Lower lobe of right lung (tissue), 2 donors: ENCODE measurements at places on chromosomes 6 and 20.

- no peak for DNase-seq
Observed at GRCh38 chr6:155647354-155647753, 191.7 kb upstream of the NOX3 start.

DNA sequence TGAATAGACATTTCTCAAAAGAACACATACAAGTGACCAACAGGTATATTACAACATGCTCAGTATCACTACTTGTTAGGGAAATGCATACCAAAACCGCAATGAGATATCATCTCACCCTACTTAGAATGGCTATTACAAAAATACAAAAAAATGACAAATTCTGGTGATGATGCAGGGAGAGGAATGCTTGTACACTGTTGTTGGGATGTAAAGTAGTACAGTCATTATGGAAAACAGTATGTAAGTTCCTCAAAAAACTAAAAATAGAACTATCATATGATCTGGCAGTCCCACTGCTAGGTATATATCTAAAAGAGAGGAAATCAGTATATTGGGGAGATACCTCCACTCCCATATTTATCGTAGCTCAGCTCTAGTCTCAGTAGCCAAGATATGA is 10.9 kb upstream of the SLC17A5 start:
- no peak for DNase-seq

GRCh38 chr6:62974452-62974851 is 236.8 kb upstream of the FKBP1C start:
- no peak for DNase-seq

GRCh38 chr20:21360705-21361104 is 36.6 kb downstream of the NKX2-4 start:
- no peak for DNase-seq

GRCh38 chr6:162055365-162055764 is 672.2 kb downstream of the PRKN start:
- no peak for DNase-seq

- DNase-seq, result no peak
Observed at GRCh38 chr6:146056506-146056905, 27.6 kb downstream of the GRM1 start.

GRCh38 chr20:6784210-6784631 is 16.7 kb downstream of the BMP2 start:
- DNase-seq, result no peak

- DNase-seq, result no peak
Observed at GRCh38 chr6:53615633-53616449, 49.7 kb downstream of the KLHL31 start.

GRCh38 chr6:98959631-98960030 is 11.9 kb upstream of the FBXL4 start:
- DNase-seq, result no peak

DNA sequence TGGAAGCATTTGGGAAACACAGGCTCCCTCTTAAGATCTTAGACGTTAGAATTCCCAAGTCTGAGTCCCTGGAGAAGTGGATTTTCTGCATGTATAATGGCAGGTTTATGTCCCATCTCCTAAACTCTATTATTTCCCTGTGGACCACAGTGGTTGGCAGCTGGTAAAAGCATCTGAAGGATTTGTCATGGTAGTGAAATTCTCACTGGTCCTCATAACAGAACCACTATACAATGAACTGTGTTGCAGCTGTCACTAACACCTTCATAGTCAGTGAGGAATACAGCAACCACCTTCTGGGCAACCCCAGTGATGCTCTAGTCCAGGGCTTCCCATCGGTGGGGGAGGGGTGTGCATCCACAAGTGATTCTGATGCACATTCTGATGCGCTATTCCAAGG is 396.9 kb downstream of the ZFAND3 start:
- DNase-seq, result no peak

GRCh38 chr6:115001731-115002350 is 659.0 kb upstream of the HS3ST5 start:
- DNase-seq, result no peak

GRCh38 chr6:36844232-36845170 is 5.3 kb upstream of the CPNE5 start:
- no peak for DNase-seq

- no peak for DNase-seq
Observed at GRCh38 chr6:31129130-31129529, 8.9 kb upstream of the CDSN start.

- DNase-seq, result no peak
Observed at GRCh38 chr6:45541934-45542333, 164.2 kb upstream of the SUPT3H start.
